ENCODE measurements at places on chromosomes 6 and 20. TPM values are rescaled to one million over a fixed set of nuclear protein-coding genes. Genes with fewer than 3 reads are reported as not detected.

The GGTLC1 gene
- total RNA-seq = not detected

The MOXD1 gene
- total RNA-seq = 68.1 TPM

The CBLN4 gene
- not detected for total RNA-seq

The CST7 gene
- not detected for total RNA-seq

The CPXM1 gene
- total RNA-seq = 53.5 TPM
